NCI-H1092 treated with DMSO at 0.1 percent for 48 hours (cell line): ENCODE measurements at places on chromosomes 1 and 21.

DNA sequence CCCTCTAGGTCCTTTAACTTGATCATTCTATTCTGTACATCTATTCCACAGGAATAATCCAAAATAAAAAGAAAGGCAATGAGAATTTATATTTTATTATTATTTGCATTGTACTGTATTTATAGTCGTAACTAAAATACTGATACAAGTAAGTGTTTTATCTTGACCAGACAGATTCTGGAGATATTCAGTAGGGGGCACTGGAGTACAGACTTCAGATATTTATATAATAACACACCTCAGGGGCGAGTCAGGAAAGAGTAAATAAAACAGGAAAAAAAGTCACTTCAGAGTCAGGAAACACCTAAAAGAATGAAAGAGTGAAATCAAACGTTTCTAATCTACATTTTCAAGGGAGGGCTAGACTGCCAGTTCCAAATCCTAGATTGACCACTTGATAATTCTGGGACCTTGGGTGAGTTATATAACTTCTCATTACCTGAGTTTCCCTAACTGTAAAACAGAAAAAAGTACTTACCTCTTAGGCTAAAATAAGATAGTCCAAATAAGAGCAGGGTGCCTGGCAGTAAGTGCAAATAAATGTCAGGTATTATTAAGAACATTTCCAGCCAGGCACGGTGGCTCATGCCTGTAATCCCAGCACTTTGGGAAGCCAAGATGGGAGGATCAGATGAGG lies 31.1 kb upstream of the MTF1 start:
- peak; percentile 70 for DNase-seq

DNA sequence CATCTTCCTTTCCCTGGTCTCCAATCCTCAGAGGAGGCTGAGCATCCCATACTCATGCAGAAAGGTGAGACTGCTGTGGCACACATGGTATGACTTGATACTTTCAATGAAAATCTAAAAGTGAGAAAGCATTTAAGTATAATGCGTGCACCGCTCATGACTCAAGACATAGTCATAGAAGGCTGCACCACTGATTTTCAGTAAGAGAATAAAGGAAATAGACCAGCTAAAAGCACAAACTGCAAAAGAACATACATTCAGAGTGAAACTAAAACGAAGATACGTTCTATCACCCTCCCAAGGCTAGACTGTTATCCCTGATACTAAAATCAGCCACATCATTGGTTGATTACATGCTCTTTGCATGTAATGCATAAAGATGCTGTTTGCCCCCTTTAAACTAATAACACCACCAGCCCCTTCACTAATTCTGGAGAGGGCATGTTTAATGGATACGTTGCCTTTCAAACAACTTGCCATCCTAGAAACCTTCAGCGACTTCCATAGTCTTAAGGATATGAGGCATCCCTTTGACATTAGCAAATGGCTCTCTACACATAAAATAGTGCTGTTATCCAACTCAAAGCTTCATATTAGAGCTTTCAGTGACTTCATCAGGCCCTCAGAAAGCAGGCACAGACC lies 2.1 kb downstream of the PLD5 start:
- no peak for DNase-seq

- no peak for DNase-seq
These were observed 22.5 kb upstream of the CAP1 start for GRCh38 chr1:40017951-40018575.

DNA sequence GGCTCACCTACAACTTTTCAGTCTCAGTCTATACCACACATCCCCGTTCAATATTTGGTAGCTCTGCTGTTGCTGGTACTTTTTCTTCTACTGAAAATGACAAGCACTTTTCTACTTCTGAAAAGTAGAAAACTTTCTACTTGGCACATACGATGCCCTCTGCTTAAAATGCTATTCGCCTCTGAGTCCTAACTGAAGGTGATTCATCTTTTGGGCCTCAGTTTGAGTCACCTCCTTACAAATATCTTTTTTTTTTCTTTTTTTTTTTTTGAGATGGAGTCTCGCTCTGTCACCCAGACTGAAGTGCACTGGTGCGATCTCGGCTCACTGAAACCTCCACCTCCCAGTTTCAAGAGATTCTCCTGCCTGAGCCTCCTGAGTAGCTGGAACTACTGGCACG lies 136.0 kb upstream of the CYYR1 start:
- no peak for DNase-seq

DNA sequence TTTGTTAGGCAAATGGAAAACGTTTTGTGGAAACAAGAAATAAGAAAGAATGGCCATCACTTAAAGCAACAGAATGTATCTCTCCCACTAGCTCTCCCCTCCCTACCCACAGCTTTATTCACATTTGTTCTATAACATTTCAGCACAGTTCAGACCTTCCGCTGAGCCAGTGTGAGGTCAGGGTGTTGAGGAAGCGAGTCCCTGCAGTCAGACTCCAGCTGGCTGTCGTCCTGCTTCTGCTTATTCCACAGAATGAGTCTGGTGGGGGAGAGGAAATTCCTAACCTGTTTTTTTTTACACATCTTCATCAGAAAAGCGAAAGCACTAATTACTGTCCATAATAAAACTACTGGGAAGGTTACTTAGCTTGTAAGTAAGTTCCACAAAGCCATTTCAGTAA lies 39.0 kb downstream of the MRPL39 start:
- DNase-seq: no peak

DNA sequence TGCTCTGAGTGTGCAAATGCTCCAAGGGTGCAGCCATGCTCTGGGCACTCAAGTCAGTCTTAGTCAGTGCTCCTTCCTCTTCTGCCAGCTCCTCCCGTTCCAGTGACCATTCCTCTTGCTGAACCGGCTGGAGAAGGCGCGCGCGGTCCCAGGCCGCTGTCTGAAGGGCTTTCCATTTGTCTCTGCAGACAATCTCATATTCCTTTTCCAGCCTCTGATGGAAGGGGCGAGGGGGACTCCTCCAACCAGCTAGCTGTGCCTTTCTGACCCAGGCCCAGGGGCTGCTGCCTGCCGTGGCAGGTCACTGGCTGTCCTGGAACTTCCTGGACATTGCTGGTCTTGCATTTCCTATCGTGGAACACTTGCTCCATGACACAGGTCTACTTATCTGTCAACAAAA lies 67.5 kb downstream of the RIPK4 start:
- no peak for DNase-seq

GRCh38 chr1:58702261-58703141 lies 2.6 kb upstream of the MYSM1 start:
- DNase-seq: no peak

- no peak for DNase-seq
These were observed 732 bp downstream of the SFN start for GRCh38 chr1:26863685-26864077.

DNA sequence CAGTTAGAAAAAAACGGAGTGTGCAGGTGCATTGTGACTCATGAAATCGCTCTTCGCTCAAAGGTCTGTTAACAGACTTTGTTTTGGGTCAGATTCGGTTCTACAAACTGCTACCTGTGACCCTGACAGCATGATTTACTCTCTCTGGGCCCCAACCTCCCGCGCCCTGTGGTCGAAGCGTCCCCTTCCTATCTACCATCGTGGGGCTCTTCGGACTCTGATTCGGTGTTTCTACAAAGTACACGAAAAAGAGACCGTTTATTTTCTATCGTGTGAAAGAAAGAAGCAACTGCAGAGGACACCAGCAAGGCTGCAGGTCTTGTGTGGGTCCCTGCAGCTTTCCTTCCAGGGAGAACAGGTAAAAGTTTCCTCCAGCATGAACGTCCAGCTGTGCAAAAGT lies 29.4 kb upstream of the SLC19A1 start:
- no peak for DNase-seq

DNA sequence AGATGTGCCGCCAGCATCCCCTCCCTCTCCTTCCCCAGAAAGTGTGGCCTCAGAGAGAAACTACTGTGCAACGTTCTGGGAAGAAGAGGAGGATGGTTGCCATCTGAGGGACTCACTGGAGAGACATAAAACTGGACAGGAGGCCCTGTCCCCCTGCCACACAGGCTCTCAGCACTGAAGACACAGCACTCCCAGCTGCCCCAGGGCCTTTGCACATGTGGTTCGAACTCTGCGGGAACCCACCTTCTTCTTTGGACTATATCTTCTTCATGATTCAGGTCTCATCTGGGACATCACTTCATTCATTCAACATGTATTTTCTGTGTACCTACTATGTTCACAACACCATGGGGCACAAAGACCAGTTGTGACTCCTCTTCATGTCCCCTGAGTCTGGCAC lies 17.4 kb downstream of the IGSF21 start:
- no peak for DNase-seq

DNA sequence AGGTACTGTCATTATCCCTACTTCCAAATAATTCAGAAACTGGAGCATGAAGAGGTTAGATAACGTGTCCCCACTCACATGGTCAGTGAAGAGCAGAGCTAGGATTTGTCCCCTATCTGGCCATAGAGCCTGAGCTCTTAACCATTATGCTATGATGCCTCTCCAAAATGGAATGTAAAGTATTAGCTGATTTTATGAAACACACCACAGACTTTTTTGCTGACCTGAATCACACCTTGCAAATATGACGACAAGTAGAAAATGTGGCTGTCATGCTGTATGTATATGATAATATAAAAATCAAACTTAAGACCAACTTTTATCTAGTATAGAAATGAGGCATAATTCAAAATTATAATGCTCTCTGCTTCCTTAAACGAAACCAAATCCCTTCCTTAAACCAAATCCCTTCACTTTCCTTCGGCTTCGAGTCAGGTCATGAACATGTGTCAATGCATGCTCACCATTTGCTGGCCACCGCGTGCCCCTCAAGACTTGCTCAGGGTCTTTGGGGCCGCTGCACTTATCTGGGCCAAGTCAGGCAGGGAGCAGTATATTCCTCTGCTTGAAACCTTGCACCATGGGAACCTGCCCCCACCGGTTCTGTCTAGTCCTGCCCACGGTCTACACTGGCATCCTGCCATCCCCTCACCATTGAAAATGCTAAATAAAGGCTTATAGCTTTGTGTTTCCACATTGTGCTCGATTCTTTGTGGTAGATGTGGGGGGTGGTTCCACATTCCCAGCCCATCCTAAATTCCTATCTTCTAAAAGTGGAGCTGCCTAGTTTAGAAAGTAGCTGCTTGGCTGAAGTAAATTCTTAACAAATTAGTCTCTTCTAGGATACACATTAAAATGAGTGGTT lies 1.6 kb upstream of the TMCC2 start:
- DNase-seq: no peak

- DNase-seq: no peak
These were observed 139.1 kb upstream of the ZNHIT6 start for GRCh38 chr1:85847356-85847755.

DNA sequence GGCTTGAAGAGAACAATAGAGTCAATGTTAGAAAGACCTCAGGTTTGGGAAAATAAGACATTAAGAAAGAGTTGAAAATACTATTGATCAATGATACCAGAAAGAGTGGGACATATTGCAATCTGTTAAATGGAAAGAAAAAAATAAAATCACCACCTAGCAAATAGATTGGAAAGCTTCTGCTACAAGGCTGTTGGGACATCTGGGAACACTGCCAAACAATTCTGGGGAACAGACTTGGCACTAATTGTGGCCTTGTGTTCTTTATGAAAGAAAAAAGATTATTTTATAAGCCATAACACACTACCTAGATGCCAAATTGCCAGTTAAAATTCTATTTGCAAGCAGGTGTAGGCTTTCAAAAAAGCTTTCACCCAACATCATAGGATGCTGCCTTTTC lies 137.8 kb downstream of the TSEN15 start:
- DNase-seq: peak; percentile 95

DNA sequence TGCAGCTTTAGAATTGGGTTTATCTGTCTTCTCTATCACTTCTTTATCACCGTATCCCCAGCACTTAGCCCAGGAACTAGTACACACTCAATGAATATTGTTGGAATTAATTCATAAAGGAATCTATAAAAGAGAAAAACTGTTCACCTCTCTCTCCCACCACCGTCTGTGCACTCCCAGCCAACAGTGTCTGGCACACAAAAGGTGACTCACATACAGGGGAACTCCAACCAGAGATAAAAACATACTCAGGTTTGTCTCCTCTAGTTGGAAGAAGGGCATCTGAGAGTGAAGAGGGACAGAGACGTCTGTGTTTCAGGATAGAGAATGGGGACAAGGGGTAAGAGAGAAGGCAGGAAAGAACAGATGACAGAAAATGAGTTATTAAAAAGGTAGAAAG lies 10.0 kb downstream of the ITLN1 start:
- no peak for DNase-seq

GRCh38 chr1:169949139-169949538 lies 55.4 kb upstream of the SCYL3 start:
- no peak for DNase-seq

GRCh38 chr1:230205719-230206198 lies 138.7 kb downstream of the GALNT2 start:
- DNase-seq: no peak

- no peak for DNase-seq
These were observed 25.5 kb downstream of the GRIK1 start for GRCh38 chr21:29914326-29914725.

DNA sequence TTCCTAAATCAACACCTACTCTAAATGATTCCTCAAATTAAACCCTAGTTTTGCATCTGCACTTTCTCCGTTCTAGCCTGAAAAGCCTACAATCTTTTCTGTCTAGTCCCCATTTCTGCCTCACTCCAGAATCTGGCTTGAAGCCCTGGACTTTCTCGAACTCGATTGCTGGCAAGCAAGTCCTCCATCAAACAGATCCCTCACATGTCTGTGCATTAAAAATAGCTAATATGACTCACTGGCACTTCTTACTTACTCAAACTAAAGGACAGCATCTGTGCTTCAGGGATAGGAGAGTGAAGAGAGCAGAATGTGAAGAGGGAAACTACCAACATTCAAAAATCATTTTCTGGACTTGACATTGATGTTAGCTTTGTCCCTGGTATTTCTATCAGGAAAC lies 51.8 kb upstream of the CXADR start:
- DNase-seq: no peak

GRCh38 chr1:178004926-178005391 lies 35.1 kb upstream of the SEC16B start:
- no peak for DNase-seq

GRCh38 chr1:57329937-57330336 lies 93.9 kb downstream of the DAB1 start:
- DNase-seq: no peak

DNA sequence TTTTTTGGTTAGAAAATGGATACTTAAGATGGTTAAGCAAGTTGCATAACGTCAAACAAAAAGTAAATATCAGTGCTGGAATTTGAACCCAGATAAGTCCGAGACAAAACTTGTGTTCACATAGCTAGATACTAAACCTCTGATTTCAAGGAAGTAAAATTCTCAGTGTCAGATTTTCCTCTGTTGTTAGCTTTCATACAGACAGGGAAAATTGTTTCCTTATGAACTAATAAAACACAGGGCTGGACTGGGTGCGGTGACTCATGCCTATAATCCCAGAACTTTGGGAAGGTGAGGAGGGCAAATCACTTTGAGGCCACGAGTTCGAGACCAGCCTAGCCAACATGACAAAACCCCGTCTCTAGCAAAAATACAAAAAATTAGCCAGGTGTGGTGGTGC lies 51.3 kb downstream of the PCNX2 start:
- DNase-seq: no peak
